ENCODE measurements at places on chromosomes 12 and 14. TPM values are rescaled to one million over a fixed set of nuclear protein-coding genes. Genes with fewer than 3 reads are reported as not detected.
A peak's percentile ranks its signal among the peaks of the same experiment; 100 is the strongest.

- no peak overlapping the region for H3K4me3 ChIP-seq
- no peak for DNase-seq
- H3K4me1 ChIP-seq, result no peaks in the 10 kb centered on the region
- no peak overlapping the region for H3K27ac ChIP-seq
- H3K36me3 ChIP-seq, result no peaks in the 10 kb centered on the region
Measured at GRCh38 chr14:35079742-35080141, 33.7 kb downstream of the FAM177A1 start.

DNA sequence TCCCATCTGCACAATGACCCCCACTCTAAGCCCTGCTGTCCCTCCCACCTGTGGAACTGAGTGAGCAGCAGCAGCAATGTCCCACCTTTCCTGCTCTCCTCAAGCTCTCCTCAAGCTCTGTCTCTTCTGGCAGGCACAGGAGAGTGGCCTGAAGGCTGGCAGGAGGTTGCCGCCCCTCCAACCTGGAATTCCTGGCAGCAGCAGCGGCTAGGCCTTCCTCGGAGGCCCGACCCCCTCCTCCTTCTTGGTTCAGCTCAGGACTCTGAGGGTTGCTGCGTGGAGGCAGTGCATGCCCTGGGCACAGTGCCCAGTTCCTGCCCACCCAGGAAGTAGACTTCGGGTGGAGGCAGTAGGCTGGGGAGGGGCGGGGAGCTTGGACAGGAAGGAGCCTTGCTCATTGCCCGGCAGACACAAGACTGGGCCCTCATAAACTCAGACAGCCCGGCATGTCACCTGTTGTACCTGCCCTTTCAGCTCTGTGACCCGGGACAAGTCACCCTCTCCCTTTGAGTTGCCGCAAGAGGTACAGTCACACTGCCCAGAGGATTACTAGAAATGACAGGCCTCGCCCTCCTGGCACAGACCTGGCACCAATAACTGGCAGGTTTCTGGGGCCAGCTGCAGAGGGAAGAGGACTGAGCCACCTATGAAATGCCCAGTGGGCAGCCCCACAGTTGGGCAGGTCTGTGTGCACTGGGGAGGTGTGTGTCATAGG, 2.1 kb upstream of the SERPINA1 start:
- H3K27me3 ChIP-seq, result peaks cover 2% of the 10 kb centered on the region
- no peaks in the 10 kb centered on the region for H3K36me3 ChIP-seq
- H3K4me1 ChIP-seq, result no peaks in the 10 kb centered on the region
- no peak for DNase-seq

GRCh38 chr14:36747411-36748184, 85.9 kb downstream of the PAX9 start:
- no peak for DNase-seq
- no peak overlapping the region for H3K27ac ChIP-seq
- no peaks in the 10 kb centered on the region for H3K27me3 ChIP-seq
- no peaks in the 10 kb centered on the region for H3K4me1 ChIP-seq

ANO4 gene
- 38.0 TPM for total RNA-seq

SLC17A8 gene
- total RNA-seq, result 0.25 TPM

DNA sequence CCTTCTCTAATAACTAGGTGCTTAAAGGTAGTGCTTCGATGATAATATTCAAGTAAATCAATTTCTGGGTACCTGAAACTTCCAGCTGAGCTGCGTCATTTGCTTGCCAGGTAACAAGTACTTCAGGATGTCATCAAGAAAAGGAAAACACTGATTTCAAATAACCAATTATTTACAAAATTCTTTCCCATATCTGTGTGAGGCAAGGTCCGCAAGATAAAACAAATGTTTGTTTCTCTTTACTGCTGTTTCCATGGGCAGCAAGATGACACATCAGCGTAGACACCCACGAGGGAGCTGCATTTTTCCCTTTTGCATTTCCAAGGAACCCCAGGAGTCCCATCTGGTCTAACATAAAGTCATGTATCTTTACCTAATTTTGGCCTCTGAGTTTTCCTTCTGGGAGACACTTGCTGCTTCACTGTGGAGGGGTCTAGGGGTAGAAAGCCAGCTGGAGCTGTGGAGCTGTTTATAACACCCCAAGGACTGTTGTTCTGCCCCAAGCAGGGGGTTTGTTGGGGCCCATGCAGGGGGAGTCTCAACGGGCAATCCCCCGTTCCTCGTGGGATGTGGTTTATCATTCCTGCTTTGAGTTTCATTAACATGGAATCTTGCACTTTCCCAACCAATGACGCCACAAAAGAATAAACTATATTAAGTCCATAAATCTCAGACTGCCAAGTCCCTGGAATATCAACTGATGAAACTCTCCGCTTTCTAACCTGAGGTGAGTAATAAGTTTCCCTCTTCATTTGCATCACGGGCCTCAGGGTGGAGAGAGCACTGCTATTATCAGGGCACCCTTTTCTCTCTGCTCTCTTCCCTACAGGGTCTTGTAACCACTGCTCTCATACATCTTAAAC, 112.8 kb upstream of the PELI2 start:
- peaks cover 2% of the 10 kb centered on the region for H3K27me3 ChIP-seq
- H3K4me1 ChIP-seq, result peaks cover 17% of the 10 kb centered on the region
- no peak overlapping the region for H3K4me3 ChIP-seq
- peaks cover 13% of the 10 kb centered on the region for H3K36me3 ChIP-seq
- DNase-seq, result peak; percentile 15

GRCh38 chr14:47040550-47040949, 389.0 kb upstream of the RPL10L start:
- no peak overlapping the region for H3K4me3 ChIP-seq
- H3K4me1 ChIP-seq, result peaks cover 3% of the 10 kb centered on the region
- no peaks in the 10 kb centered on the region for H3K36me3 ChIP-seq
- H3K27ac ChIP-seq, result no peak overlapping the region
- H3K27me3 ChIP-seq, result no peaks in the 10 kb centered on the region
- no peak for DNase-seq

GRCh38 chr14:79645753-79646362, 565.4 kb downstream of the DIO2 start:
- H3K36me3 ChIP-seq, result no peaks in the 10 kb centered on the region
- DNase-seq, result no peak
- H3K27ac ChIP-seq, result no peak overlapping the region
- H3K4me1 ChIP-seq, result peaks cover 3% of the 10 kb centered on the region
- H3K4me3 ChIP-seq, result no peak overlapping the region

- H3K27ac ChIP-seq, result no peak overlapping the region
- no peaks in the 10 kb centered on the region for H3K4me1 ChIP-seq
- H3K36me3 ChIP-seq, result no peaks in the 10 kb centered on the region
- H3K27me3 ChIP-seq, result no peaks in the 10 kb centered on the region
- DNase-seq, result no peak
Measured at GRCh38 chr12:7221486-7221885, 32.0 kb downstream of the PEX5 start.

DNA sequence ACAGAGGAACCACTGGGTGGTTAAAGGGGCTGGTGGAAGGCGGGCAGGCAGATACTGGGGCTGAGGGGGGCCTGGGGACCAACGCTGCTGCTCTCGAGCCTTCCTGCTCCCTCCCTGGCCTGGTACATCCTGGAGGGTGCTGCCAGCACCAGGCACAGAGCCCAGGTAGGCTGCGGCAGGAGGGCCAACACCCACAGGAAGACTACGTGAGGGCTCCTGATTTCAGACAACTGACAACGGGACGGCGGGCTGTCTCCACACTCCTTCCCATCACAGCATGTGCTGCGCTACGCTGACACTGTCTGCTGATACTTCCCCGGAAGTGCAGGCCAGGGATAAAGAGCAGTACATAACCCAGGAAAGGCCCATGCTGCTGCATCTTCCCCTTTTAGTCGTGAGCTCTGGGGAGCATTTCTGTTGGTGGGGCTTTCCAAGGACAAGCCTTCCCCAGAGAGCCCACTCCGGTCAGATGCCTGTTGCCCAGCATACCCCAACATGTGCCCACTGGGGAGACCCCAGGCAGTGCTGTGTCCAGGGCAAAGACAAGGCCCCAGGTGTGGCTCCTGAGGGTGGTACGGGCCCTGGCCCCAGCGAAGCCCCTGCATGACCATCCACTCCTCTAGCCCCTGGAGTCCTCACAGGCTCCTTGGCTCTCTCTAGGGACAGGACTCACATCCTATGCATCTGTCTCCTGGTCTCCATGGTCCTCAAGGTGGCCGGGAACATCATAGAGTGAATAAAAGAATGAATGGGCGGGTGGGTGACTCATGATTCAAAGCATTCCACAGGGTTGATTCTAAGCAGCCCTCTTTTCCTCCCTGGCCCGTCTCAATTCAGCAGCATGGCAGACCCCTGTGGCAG, 38.0 kb downstream of the CHGA start:
- no peaks in the 10 kb centered on the region for H3K36me3 ChIP-seq
- H3K4me3 ChIP-seq, result peak overlapping the region; percentile 42
- peaks cover 47% of the 10 kb centered on the region for H3K4me1 ChIP-seq
- DNase-seq, result no peak
- peak overlapping the region; percentile 90 for H3K27ac ChIP-seq

- H3K4me3 ChIP-seq, result peak overlapping the region; percentile 83
- peak overlapping the region; percentile 60 for H3K27ac ChIP-seq
- peaks cover 18% of the 10 kb centered on the region for H3K36me3 ChIP-seq
- peaks cover 2% of the 10 kb centered on the region for H3K4me1 ChIP-seq
Measured at GRCh38 chr12:132886529-132887477, 602 bp downstream of the CHFR start.

GRCh38 chr12:79388011-79388410, 302.8 kb downstream of the PAWR start:
- H3K36me3 ChIP-seq, result no peaks in the 10 kb centered on the region
- H3K4me3 ChIP-seq, result no peak overlapping the region
- no peaks in the 10 kb centered on the region for H3K4me1 ChIP-seq
- DNase-seq, result no peak
- H3K27ac ChIP-seq, result no peak overlapping the region

DNA sequence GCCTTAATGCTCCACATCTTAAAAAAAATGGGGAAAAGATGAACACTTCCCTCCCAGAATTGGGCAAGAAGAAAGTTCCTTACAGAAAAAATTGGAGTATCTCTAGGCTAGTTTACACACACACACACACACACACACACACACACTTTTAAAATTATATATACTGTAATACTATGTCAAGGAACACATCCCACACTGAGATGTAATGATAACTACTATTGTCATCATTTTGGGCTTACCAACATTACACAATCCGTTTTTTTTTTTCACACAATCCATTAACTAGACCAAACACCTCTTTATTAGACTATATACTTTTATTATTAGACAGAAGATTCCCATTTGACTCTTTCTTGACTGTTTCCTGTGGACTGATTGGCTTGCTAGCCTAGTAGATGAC, 2.5 kb downstream of the LTBR start:
- no peak for DNase-seq
- H3K36me3 ChIP-seq, result no peaks in the 10 kb centered on the region
- H3K27me3 ChIP-seq, result peaks cover 8% of the 10 kb centered on the region
- no peak overlapping the region for H3K27ac ChIP-seq
- no peak overlapping the region for H3K4me3 ChIP-seq

- H3K4me1 ChIP-seq, result peaks cover 14% of the 10 kb centered on the region
- H3K27me3 ChIP-seq, result peaks cover 5% of the 10 kb centered on the region
- H3K4me3 ChIP-seq, result no peak overlapping the region
- no peak overlapping the region for H3K27ac ChIP-seq
- no peaks in the 10 kb centered on the region for H3K36me3 ChIP-seq
Measured at GRCh38 chr14:68813318-68813838, 20.5 kb upstream of the ZFP36L1 start.
